ENCODE measurements at places on chromosomes 6 and 20.

DNA sequence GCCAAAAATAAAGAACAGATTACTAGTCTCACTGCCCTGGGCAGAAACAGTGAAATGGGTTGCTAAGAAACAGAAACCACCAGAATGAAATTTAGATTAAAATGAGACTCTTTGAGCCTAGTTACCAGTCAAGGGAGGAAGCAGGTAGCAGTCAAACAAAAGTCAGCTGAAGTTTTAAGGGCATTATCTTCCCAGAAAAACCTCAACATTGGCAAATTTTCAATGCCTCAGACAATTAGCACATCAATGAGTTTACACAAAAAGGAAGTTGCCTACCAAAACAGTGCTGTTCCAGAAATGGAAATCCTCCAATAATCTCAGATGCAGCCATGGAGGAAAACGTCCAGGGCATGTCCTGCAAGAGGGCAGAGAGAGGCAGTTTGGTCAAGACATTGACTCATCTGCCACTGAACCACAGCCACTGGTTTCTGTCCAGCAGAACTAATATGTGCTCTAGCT, 399.7 kb upstream of the ADGRB3 start:
- DNase-seq: peak; percentile 4

DNA sequence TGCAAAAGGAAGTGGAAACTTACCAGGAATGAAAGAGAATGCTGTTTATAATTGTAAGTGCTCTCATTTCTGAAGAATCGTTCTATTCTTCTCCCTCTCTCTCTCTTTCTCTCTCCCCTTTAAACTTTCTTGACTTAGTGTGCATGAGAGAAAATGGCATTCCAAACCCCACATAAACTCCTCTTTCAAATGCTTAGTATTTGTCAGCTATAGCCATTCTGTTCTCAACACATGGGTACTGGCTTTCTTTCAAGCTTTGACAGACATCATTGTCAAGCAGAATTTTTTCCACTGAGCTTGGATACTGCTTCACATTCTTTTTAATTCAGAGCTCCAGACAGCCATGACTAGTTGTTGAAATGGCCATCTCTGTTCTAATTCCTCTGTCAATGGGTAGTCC, 51.1 kb upstream of the PREP start:
- DNase-seq: no peak

DNA sequence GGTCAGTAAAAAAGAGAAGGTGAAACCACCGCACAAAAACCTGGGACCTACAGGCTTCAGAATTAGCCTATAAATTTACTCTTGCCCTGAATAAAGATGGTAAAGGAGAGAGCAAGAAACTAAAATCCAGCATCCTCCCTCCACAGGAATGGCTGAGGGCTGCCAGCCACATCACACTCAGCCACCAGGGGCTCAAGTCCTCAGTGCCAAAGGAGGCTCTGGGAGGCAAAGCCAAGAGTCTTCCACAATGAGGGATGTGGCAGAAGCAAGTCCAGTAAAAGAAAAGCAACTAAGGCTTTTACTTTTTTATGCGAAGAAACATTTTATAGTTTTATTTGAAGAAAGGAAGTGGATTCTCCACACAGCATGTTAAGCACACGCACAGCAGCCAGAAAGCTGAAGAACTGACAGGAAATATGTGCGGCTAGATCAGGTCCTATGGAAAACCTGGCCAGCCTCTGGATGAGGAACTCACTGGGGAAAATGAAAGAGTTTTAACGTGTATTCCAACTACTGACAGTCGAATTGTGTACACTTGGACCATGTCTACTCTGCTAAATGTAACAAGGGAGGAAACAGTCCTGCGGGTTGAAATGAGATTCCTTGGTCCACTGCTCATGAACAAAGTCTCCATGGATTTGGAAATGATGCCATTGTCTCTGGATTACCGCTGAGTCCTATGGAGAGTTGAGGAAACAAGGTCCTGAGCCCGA, 219.4 kb upstream of the SSTR4 start:
- DNase-seq: no peak

DNA sequence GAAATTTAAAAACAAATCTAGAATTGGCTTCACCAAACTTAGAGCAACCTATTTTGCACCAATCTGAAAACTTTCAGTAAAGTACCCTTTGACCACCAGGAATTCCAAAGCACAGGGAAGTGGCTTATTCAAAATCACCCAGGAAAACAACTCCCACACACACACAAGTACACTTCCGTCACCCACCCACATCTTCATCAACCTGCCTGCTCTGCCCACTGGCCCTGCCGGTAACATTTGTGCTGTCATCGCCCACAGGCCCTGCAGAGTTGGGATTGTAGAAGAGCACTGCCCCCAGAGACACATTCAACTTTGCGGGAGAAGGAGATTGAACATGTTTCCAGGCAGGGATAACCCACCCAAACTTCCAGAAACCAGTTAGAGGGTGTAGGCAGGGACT, 19.3 kb upstream of the SCML4 start:
- DNase-seq: no peak

GRCh38 chr6:119128252-119128912, 49.9 kb upstream of the FAM184A start:
- DNase-seq: no peak

GRCh38 chr6:109894181-109894580, 83.9 kb upstream of the GPR6 start:
- DNase-seq: peak; percentile 79

DNA sequence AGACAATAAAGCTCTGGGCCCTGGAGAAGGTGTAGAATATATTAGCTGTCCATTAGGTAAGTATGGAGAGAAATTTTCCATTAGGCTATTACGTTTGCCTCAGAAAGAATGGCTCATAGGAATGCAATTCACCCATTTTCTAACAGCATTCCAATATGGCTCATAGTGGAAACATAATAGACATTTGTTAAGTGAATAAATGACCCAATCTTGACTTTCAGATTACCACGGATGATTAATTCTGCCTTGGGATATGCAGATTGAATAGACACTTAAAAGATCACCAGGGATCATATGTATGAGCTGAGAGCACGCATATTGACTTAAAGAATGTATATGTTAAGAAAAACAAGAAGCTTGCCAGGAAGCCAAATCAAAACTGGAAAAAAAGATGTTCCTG, 209.1 kb upstream of the CDYL start:
- no peak for DNase-seq

DNA sequence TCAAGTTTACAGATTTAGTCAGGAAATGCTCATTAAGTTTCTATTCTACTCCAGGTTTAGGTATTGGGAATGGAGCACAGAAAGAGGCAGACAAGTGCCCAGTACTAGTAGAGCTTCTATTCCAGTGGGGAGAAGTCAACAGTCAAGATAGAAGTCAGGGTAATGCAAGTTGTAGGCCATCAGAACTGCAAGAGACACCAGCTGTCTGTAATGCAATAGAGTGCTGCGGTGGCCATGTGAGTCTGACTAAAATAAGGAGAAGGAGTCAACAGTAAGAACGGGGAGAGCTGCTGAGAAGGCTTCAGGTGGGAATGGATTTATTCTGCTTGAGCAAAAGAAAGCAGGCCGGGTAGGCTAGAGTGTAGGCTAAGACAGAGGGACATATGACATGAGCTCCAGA, 515.0 kb downstream of the QKI start:
- DNase-seq: no peak

- DNase-seq: no peak
Measured at GRCh38 chr6:169923468-169924464, 172.3 kb downstream of the ERMARD start.

- DNase-seq: no peak
Measured at GRCh38 chr6:33632558-33633039, 11.5 kb downstream of the ITPR3 start.

- no peak for DNase-seq
Measured at GRCh38 chr6:135182071-135183001, 1.2 kb downstream of the MYB start.

DNA sequence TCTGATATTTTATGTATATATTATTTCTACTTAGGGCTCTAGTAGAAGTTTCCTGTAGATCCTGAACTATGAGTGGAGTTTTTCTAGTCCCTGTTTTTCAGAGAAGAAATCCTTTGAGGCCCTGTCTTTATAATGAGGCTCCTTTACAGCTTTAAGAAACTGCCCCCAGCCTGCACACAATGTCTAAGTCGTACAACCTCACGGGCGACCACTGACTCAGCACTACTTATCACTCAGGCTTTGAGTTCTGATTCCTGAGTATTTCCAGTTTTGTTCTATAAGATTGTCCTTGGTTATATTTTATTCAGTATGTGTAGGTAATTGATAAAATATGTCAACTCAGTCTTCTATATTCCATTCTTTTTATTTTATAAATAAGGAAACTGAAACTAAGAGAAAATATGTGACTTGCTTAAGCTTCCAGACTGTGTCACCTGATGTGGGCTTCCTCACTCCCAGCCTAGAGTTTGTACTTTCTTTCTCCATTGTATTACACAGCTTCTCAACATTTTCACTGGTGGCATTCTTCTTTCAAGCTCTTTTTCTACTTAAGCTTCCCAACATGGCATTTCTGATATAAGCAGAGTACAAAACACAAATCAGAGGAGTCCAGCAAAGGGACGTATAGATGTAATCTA, 167.0 kb downstream of the TBX18 start:
- no peak for DNase-seq

DNA sequence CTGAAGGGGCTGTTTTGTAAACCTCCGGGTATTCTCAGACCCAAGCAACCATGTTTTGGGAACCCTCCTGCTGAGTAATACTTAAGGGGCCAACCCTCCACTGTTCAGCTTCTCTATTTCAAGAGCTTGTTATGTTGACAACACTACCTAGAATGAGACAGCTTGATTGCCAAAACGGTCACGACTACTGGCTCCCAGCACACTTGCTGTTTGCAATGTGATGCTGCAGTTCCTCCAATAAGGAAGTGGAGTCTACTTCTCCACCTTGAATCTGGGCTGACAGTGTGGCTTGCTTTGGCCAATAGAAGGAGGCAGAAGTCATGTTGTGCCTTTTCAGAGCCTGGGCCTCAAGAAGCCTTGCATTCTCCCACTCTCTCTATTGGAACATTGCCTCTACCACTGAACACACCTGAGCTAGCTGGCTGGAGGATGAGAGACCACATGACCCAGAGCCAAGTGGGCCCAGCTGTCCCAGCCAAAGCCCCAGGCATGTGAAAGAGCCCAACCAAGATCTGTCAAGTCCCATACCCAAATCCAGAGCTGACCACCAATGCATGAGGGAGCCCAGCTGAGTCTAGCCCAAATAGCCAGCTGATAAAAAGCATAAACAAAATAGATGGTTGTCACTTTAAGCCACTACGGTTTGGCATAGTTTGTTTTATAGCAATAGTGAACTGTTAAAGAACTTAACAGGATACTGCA, 108.0 kb downstream of the PRND start:
- DNase-seq: peak; percentile 70

- no peak for DNase-seq
Measured at GRCh38 chr6:72711731-72712130, 89.9 kb downstream of the KCNQ5 start.

GRCh38 chr20:38423541-38423940, 11.6 kb downstream of the SNHG17 start:
- DNase-seq: no peak

GRCh38 chr6:165448210-165448609, 138.8 kb upstream of the C6orf118 start:
- no peak for DNase-seq

DNA sequence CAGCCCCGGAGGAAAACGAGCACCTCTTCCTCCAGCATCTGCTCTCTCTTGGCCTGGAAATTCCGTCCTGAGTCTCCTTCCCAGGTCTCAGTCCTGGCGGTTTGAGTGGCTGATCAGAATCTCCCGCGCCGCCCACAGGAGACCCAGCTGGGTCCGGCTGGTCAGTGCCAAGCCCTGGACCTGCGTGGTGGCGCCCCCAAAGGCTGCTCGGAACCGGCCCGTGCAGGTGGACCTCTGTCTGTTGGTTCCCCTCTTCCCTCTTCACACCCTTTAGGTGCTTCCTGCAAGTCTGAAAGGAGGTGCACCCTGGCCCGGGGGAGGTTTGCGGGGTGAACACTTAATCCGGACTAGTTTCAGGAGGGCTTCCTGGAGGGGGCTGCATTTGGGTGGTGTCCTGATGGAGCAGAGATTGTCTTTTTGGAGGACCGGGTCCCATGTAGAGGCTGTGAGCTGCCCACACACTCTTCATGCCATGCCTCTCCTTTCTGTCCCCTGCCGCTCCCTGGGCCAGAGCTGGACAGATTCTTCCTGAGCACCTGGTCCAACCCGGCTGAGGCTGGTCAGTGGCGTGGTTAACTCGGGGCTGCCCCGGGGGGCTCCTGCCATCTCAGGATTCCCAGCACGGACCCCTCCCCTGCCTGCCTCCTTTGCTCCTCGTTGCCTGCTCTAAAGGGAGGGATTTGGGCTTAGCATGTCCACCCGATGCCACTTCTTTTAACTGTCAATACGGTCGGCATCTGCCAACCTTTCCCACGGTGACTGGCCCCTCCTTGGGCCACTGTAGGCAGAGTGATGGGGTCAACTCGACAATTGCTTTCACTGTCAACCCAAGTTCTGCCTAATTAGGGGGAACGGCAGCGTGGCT, 16.5 kb upstream of the BHLHE23 start:
- no peak for DNase-seq

DNA sequence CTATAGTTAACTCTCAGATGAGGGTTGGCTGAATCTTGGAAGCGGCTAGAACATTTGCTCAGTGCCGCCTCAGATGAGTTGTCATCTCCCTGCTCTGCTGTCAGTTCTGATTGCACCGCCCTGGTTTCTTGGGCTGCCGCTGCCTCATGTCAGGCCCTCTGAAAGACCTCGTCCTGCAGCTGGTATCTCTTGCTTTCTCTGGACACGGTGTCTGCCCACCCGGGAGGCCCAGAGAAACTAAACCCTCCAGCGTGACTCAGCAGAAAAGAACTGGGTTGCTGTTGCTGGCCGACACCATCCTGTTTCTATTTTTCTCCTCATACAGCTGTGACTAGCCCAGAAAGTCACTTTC, 355.4 kb downstream of the CD83 start:
- no peak for DNase-seq

GRCh38 chr6:122790423-122791309, 1.6 kb downstream of the SMPDL3A start:
- DNase-seq: no peak

- no peak for DNase-seq
Measured at GRCh38 chr6:169376458-169376857, 122.8 kb upstream of the THBS2 start.

All from GF-D8 (cell line).